ENCODE measurements at places on chromosomes 1 and 21.

DNA sequence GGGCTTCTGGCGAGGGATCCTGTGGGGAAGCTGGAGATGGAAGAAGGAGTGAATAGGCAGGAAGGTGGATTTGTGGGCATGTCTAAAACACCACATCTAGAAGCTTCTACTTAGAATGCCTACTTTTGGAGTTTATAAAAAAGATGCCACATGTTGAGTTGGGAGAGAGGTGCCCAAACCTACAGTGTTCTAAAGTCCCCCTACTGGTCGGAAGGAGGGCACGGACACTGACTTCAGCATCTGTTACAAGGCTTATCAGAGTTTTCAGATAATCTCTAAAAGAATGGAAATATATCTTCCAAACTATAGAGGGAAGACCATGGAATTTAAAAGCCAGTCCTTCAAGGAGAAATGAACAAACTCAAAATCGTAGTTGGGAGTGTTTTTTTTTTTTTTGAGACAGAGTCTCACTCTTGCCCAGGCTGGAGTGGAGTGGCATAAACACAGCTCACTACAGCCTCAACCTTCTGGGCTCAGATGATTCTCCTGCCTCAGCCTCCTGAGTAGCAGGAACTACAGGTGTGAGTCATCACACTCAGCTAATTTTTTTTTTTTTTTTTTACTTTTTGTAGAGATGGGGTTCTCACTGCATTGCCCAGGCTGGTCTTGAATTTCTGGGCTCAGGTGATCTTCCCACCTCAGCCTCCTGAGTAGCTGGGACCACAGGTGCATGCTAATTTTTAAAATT is 14.8 kb downstream of the IBA57 start:
- DNase-seq = no peak

DNA sequence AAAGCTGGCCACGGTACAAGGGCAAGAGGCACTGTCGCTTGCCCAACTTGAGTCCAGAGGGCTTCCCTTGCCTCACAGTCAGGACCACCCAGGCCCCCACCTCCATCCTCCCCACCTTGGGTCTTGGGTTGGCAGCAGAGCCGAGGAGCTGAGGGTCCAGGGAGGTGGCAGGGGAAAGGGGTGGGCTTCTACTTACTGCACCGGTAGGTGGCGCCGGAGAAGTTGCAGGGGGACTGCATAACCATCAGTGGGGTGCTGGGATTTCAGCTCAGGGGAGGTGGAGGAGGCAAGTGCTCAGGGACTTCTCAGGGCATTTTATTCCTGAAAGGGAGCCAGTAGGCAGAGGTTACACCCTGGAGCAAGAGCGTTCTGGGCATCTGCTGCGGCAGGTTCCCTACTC is 44.0 kb downstream of the TRIM62 start:
- no peak for DNase-seq

- DNase-seq = no peak
Observed at GRCh38 chr1:206893380-206893779, 3.9 kb upstream of the IL24 start.

GRCh38 chr21:8992731-8993174 is 1528.6 kb upstream of the TPTE start:
- no peak for DNase-seq
